ENCODE measurements at places on chromosomes 7 and 10. TPM values are rescaled to one million over a fixed set of nuclear protein-coding genes. Genes with fewer than 3 reads are reported as not detected.
A peak's percentile ranks its signal among the peaks of the same experiment; 100 is the strongest.

- DNase-seq: peak; percentile 67
These were observed 480.5 kb downstream of the PHTF2 start for GRCh38 chr7:78279032-78279431.

The BMI1 gene
- 65.6 TPM for total RNA-seq

DNA sequence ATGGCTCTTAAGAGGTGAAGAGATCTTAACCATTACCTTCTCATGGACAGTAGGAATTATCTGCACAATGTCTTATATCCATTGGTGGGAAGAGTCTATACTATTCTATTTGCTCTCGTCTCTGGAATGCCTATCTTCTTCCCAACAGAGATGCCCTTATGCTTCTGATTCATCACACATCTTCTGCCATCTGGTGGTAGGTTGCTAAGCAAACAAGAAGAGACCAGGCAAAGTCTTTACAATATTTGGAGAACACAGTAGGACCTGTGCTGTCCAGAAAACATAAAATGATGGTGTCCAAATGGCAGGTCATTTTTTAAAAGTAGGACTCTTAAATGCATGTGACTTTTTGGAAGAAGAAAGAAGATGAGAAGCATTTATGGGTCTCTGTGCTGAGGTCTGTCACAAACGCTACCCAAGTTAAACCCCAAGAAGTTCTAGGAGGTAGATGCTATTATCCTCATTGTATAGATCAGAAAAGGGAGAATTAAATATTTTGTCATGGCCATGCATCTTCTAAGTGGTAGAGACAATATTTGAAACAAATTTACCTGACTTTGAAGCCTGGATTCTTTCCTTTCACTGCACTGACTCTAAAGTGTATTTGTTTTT lies 67.8 kb upstream of the NXPH1 start:
- DNase-seq: peak; percentile 13

The CCDC146 gene
- total RNA-seq: 3.4 TPM

DNA sequence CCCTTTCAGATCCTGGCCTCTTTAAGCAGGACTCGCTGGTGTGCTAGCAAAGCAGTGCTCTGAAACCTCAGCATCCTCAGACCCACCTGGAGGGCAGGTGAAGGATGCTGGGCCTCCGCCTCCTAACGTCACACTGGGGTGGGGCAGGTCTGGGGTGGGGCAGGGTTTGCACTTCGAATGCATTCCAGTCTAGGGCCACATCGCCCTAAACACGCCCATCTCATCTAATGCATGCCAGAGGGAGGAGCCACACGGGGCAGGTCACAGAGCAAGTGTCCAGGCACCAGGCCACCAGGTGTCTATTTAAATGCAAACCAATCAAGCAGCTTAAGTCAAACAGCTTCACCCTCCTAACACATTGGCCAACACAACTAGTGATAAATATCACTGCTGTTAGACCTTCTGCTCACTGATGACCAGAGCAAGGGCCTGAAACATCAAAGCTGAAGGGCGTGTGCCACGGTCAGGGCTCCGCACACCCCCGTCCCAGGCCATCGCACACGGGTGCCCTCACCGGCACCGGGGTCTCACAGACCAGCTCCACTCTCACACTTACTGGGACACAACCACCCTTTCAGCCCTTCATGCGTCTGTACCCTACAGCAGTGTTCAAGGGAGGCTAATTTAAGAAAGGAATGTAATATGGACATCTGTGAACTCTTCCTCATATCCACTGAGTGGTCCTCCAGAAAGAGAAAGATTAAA lies 47.1 kb downstream of the DIP2C start:
- DNase-seq: no peak

- peak; percentile 39 for DNase-seq
These were observed 23.3 kb upstream of the CRHR2 start for GRCh38 chr7:30705596-30705995.

- DNase-seq: no peak
These were observed 9.9 kb downstream of the PHTF2 start for GRCh38 chr7:77808517-77808916.

- DNase-seq: peak; percentile 85
These were observed 67.7 kb downstream of the TACR2 start for GRCh38 chr10:69348816-69349541.
